ENCODE measurements at places on chromosomes 13 and 19.

GRCh38 chr13:50460358-50460757 is 383.1 kb downstream of the DLEU7 start:
- DNase-seq = no peak

- no peak for DNase-seq
Observed at GRCh38 chr19:34838753-34839431, 65.9 kb upstream of the ZNF599 start.

DNA sequence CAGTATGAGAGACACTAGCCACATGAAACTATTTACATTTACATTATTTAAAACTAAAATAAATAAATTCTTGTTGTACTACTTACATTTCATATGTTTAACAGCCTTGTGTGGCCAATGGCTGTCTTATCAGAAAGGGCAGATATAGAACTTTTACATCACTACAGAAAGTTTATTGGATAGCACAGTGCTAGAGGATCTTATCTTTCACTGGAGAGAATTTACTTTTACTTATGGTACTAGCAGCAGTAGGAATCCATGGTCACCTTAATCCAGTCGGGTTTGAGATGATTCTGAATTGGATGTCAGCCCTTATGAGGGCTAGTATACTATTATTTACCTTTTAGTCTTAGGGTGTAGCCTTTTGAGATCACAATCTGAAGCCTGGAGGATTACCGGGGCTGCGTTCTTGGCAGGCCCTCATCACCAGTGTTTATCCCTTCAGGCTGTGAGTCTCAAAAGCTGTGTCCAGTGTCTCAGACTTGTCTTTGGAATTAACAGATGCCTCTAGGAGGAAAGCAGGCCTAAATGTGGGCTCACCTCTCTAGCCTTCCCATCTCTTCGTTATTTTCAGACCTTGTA is 21.7 kb downstream of the IFT88 start:
- no peak for DNase-seq

DNA sequence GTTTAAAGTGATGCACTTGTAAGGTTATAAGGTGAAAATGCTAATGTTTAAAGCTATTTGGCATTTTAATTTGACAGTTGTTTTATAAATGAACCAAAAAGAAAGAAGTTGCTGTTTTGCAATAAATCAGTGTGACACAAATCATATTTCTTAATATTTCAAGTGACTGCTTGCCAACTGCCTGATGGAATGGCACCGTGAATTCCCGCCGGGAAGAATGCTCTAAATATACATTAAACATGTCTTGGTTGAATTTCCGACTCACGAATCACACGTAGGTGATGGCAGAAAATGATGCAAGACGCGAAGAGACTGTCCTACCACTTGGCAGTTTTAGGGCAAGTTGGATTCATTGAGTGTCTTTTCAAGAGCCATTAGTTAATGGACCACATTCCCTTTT is 3.1 kb upstream of the GJB2 start:
- no peak for DNase-seq

DNA sequence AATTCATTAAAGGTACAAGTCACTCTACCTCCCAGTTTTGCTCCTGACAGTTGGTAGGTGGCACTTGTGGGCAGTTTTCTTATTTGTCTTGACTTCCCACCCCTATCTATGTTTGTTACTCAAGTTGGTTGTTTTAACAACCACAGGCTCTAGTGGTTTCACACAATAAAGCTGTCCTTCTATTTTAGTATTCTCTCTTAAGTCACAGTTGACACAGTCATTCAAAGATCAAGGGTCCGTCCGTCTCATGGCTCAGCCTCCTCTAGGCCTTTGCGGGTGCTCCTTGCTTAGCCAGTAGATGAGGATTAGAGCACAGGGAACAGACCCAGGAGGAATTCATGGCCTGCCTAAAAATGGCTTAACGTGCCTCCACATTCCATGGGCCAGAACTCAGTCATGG is 573.7 kb downstream of the IRS2 start:
- DNase-seq = no peak

All from T-helper 2 cell treated with Interferon-gamma antibody and Interleukin-4, amounts not matched to agents 5 μg/mL and 100 μg/mL, for 36 hours (primary cell).